Neural progenitor cell (in vitro differentiated cells): ENCODE measurements at places on chromosomes 4 and X. TPM values are rescaled to one million over a fixed set of nuclear protein-coding genes. Genes with fewer than 3 reads are reported as not detected.

The PGM2 gene
- total RNA-seq, result 16.3 and 20.1 TPM in 2 replicates

The EPHA5 gene
- not detected in 2 replicates for total RNA-seq

The TMSB15A gene
- total RNA-seq, result 561 and 1,054 TPM in 2 replicates

The UGDH gene
- total RNA-seq, result 128 and 157 TPM in 2 replicates

The IL1RAPL1 gene
- total RNA-seq, result 10.7 and 13.4 TPM in 2 replicates

GRCh38 chrX:7779644-7780043, 63.3 kb upstream of the VCX start:
- no peaks in the 10 kb centered on the region for H3K4me1 ChIP-seq
- H3K27ac ChIP-seq, result no peak overlapping the region
- H3K27me3 ChIP-seq, result no peaks in the 10 kb centered on the region
- no peaks in the 10 kb centered on the region for H3K36me3 ChIP-seq

- H3K36me3 ChIP-seq, result no peaks in the 10 kb centered on the region
- no peaks in the 10 kb centered on the region for H3K27me3 ChIP-seq
- H3K4me3 ChIP-seq, result peak overlapping the region; percentile 66
- DNase-seq, result no peak
Measured at GRCh38 chrX:133981924-133982323, 3.5 kb downstream of the GPC3 start.

GRCh38 chrX:67700602-67701001, 156.8 kb downstream of the AR start:
- H3K4me1 ChIP-seq, result peaks cover 6% of the 10 kb centered on the region
- DNase-seq, result no peak
- H3K27me3 ChIP-seq, result no peaks in the 10 kb centered on the region
- H3K4me3 ChIP-seq, result no peak overlapping the region
- H3K27ac ChIP-seq, result no peak overlapping the region

GRCh38 chr4:123266221-123266620, 130.4 kb upstream of the SPRY1 start:
- H3K4me1 ChIP-seq, result no peaks in the 10 kb centered on the region
- H3K27ac ChIP-seq, result no peak overlapping the region
- H3K4me3 ChIP-seq, result no peak overlapping the region
- no peak for DNase-seq
- H3K27me3 ChIP-seq, result no peaks in the 10 kb centered on the region
- no peaks in the 10 kb centered on the region for H3K36me3 ChIP-seq

- H3K4me3 ChIP-seq, result no peak overlapping the region
- H3K36me3 ChIP-seq, result no peaks in the 10 kb centered on the region
- H3K4me1 ChIP-seq, result no peaks in the 10 kb centered on the region
Measured at GRCh38 chrX:47245156-47245555, 12.3 kb downstream of the USP11 start.

DNA sequence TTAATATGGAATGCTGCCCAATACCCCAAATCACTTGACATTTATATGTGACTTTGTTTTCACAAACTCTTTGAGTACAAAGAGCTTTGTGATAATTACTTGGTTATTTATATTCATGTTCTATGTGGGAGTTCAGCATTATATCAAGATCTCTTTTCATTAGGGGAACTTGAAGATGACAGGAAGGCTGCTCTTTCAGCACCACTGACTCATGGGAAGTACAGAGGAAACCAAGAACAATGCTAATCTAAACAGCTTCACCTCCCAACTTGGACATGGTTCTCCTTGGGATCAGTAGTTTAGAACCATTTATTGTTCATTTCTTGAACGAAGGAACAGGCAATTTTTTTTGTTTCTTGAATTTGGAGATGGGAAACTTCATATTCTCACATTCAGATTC, 184.0 kb upstream of the AFF2 start:
- H3K27me3 ChIP-seq, result no peaks in the 10 kb centered on the region
- no peaks in the 10 kb centered on the region for H3K36me3 ChIP-seq
- H3K4me3 ChIP-seq, result no peak overlapping the region
- no peaks in the 10 kb centered on the region for H3K4me1 ChIP-seq

GRCh38 chrX:129632443-129632842, 22.3 kb downstream of the APLN start:
- no peaks in the 10 kb centered on the region for H3K4me1 ChIP-seq
- H3K27ac ChIP-seq, result no peak overlapping the region
- H3K27me3 ChIP-seq, result no peaks in the 10 kb centered on the region

DNA sequence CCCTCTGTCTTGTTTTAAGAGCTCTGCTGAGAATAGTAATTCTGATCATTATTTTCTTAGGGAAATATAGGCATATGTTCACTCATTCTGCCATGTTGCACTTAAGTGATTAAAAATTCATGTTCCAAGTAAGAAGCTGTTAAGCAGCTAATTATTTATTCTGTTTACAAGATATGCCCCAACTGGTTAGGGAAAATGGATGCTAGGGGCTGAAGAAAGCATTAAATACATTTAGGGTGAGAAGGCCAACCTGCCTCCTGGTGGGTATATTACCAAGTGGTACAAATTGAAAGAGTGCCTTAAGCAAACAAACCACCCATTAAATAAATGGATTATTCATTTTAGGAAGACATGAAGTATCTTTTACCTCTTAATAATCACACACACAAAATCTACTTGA, 392.6 kb upstream of the EPHA5 start:
- no peak overlapping the region for H3K4me3 ChIP-seq
- no peaks in the 10 kb centered on the region for H3K4me1 ChIP-seq
- no peak for DNase-seq
- no peaks in the 10 kb centered on the region for H3K36me3 ChIP-seq
- H3K27ac ChIP-seq, result no peak overlapping the region
- no peaks in the 10 kb centered on the region for H3K27me3 ChIP-seq

DNA sequence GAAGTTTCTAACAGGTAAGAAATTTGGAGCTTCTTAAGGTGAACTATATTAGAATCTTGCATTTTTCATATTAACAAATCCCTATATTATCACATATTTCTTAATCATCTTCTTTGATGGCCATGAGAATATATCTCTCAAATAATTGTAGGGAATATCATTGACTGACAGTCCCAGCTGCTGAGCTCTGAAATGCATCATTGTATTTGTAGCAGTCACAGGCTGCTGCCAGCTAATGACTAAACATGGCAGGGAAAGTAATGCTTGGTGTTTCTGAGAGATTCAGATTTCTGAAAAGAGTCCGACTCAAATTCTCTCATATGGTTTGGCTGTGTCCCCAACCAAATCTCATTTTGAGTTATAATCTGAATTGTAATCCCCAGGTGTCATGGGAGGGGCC, 171.9 kb downstream of the TRAM1L1 start:
- no peaks in the 10 kb centered on the region for H3K27me3 ChIP-seq
- H3K27ac ChIP-seq, result no peak overlapping the region
- H3K36me3 ChIP-seq, result no peaks in the 10 kb centered on the region
- DNase-seq, result no peak
- H3K4me3 ChIP-seq, result no peak overlapping the region

- peaks cover 14% of the 10 kb centered on the region for H3K4me1 ChIP-seq
- no peaks in the 10 kb centered on the region for H3K27me3 ChIP-seq
- DNase-seq, result no peak
- H3K36me3 ChIP-seq, result no peaks in the 10 kb centered on the region
- no peak overlapping the region for H3K4me3 ChIP-seq
Measured at GRCh38 chr4:38164346-38164745, 204.1 kb downstream of the PTTG2 start.

GRCh38 chr4:162871990-162872389, 294.7 kb downstream of the NAF1 start:
- no peaks in the 10 kb centered on the region for H3K27me3 ChIP-seq
- DNase-seq, result no peak
- no peak overlapping the region for H3K27ac ChIP-seq
- H3K4me3 ChIP-seq, result no peak overlapping the region
- no peaks in the 10 kb centered on the region for H3K4me1 ChIP-seq

GRCh38 chr4:41535911-41536371, 2.0 kb upstream of the LIMCH1 start:
- H3K27me3 ChIP-seq, result no peaks in the 10 kb centered on the region
- H3K27ac ChIP-seq, result no peak overlapping the region

GRCh38 chr4:174317531-174317930, 33.8 kb downstream of the CEP44 start:
- H3K4me1 ChIP-seq, result no peaks in the 10 kb centered on the region
- DNase-seq, result no peak
- H3K27ac ChIP-seq, result no peak overlapping the region
- H3K27me3 ChIP-seq, result no peaks in the 10 kb centered on the region
- H3K4me3 ChIP-seq, result no peak overlapping the region

DNA sequence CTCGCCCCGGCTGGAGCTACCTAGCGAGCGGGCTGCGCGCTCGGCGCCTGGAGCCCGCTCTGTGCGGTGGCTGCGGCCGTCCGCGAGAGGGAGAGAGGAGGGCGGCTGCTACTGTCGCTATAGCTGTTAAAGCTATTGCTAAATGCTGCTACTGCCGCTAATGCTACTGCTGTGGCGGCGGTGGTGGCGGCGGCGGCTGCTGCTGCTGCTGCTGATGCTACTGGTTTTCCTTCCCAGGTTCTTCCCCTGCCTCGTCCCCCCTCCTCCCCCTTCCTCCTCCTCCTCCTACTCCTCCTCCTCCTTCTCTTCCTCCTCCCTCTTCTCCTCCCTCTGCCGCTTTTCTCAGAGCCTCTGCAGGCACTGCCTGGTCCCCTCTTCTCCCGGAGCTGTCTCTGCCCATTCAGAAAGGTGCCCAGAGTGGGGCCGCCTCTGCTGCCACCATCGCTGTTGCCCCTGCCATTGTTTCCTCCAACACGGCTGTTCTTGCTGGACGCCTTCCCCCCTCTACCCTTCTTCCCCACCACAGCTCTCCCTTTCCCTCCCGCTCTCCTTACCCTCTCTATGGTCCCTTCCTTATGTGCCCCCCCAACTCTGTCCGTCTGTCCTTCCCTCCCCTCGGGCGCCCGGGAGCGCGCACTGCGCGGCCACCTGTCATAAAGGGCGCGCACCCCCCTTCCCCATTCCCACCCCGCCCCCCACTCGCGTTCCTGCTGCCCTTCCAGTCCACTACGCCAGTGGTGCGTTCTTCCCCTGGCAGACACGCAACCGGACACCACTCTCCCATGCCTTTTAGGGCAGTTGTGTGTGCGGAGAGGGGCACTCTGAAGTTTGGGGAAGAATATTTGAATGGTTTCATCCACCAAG, at the start of gene NEXMIF:
TSS of gene NEXMIF (minus strand) at position 228 of the 864 bp plus-strand sequence.
- no peaks in the 10 kb centered on the region for H3K4me1 ChIP-seq
- peak within 1 kb of the TSS; percentile 62 for H3K4me3 ChIP-seq
- peaks cover 37% of the 10 kb centered on the region for H3K27me3 ChIP-seq
- DNase-seq, result peak; percentile 81
- H3K36me3 ChIP-seq, result no peaks in the 10 kb centered on the region

- H3K4me3 ChIP-seq, result no peak overlapping the region
- no peaks in the 10 kb centered on the region for H3K36me3 ChIP-seq
- DNase-seq, result no peak
- peaks cover 31% of the 10 kb centered on the region for H3K4me1 ChIP-seq
Measured at GRCh38 chrX:43456063-43456462, 200.0 kb upstream of the MAOA start.

DNA sequence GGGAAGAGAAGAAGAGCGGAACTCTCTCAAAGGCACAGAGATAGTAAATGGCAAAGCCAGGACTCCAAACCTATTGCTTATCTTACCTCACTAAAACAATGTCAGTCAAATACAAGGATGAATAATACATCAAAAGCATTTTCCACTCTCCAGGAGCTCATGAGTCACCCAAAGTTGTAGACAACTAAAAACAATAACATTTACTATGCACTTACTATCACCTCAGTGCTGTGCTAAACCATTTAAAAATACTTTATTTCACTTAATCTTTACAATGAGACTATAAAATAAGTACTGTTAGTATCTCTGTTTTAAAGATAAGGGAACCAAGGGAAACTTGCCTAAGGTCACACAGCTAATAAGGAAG, 163.2 kb upstream of the SPANXC start:
- no peak for DNase-seq
- H3K27me3 ChIP-seq, result no peaks in the 10 kb centered on the region
- H3K4me3 ChIP-seq, result no peak overlapping the region
- H3K36me3 ChIP-seq, result no peaks in the 10 kb centered on the region
- no peaks in the 10 kb centered on the region for H3K4me1 ChIP-seq
- H3K27ac ChIP-seq, result no peak overlapping the region

- DNase-seq, result no peak
- peaks cover 27% of the 10 kb centered on the region for H3K4me1 ChIP-seq
- no peak overlapping the region for H3K4me3 ChIP-seq
Measured at GRCh38 chr4:3721186-3721585, 45.0 kb upstream of the ADRA2C start.

- no peaks in the 10 kb centered on the region for H3K27me3 ChIP-seq
- H3K4me3 ChIP-seq, result no peak overlapping the region
- H3K36me3 ChIP-seq, result no peaks in the 10 kb centered on the region
- no peaks in the 10 kb centered on the region for H3K4me1 ChIP-seq
Measured at GRCh38 chrX:16240968-16241367, 73.7 kb downstream of the MAGEB17 start.
